ENCODE measurements at places on chromosomes 4 and X. TPM values are rescaled to one million over a fixed set of nuclear protein-coding genes. Genes with fewer than 3 reads are reported as not detected.

ZMAT1 gene
- 1.9 TPM for total RNA-seq

PASD1 gene
- 0.04 TPM for total RNA-seq

PLXNB3 gene
- 0.89 TPM for total RNA-seq

GYPE gene
- 1.2 TPM for total RNA-seq

EREG gene
- total RNA-seq: under 0.01 TPM

DNA sequence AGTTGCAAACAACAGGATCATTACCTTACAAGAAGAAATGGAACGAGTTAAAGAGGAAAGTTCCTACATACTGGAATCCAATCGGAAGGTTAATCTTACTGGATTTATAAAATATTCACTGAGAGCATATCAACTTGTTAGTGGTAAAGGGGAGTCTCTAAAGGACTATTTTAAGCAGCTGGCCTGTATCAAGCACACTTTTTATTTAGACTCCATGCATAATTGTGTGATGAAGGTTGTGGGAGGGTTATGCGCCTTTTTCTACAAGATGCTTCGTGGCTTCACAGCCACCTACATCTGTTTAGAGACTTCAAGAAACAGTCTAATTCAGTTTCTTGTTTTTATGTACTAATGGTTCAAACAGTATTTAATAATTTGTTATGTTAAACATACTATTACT lies 56.6 kb downstream of the GRSF1 start:
- H3K27me3 ChIP-seq: no peaks in the 10 kb centered on the region
- H3K4me3 ChIP-seq: no peak overlapping the region
- H3K36me3 ChIP-seq: peaks cover 20% of the 10 kb centered on the region
- H3K4me1 ChIP-seq: no peaks in the 10 kb centered on the region
- DNase-seq: no peak

DNA sequence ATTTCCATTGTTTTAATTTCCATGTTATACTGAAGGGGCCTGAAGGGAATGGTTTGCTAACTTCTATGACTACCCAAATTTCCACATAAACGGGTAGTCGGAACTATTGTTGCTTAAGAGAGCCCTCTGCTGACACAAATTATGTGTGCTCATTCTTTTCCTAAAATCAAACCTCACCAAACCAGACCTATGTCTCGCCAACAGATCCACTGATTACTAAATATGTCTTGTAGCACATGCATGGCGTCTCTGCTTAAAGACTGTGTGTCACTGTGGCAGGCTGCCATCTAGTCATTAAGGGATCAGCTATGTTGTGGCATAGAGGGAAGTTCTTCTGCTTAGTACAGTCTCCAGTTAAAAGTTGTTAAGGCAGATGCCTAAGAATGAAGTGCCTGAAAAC lies 25.1 kb downstream of the PIR start:
- H3K4me3 ChIP-seq: no peak overlapping the region
- DNase-seq: peak; percentile 63
- H3K36me3 ChIP-seq: no peaks in the 10 kb centered on the region
- H3K4me1 ChIP-seq: no peaks in the 10 kb centered on the region
- no peak overlapping the region for H3K27ac ChIP-seq

DNA sequence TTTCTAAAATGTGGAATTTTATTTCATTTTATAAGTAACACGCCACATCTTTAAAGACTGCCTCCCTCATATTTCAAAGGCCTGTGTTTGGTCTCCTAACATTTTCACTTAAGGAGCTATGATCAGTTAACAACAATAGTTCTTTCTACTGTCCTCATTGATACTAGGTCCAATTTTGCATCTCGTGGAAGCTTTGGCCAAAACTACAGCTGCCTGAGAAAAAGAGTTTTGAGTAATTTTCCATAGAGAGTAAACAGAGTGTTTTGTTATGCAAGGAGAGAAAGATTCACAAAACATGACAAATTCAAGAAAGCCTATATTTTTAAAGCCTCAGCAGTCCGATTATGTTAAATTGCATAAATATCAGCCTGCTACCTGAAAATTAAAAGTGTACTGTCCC lies 11.4 kb upstream of the PCDH18 start:
- H3K27ac ChIP-seq: peak overlapping the region; percentile 43
- no peak overlapping the region for H3K4me3 ChIP-seq
- peaks cover 3% of the 10 kb centered on the region for H3K4me1 ChIP-seq
- no peaks in the 10 kb centered on the region for H3K36me3 ChIP-seq

- peak; percentile 77 for DNase-seq
- peaks cover 24% of the 10 kb centered on the region for H3K4me1 ChIP-seq
- H3K36me3 ChIP-seq: no peaks in the 10 kb centered on the region
- peak overlapping the region; percentile 86 for H3K27ac ChIP-seq
Observed at GRCh38 chrX:49166914-49167739, 4.6 kb downstream of the MAGIX start.

DNA sequence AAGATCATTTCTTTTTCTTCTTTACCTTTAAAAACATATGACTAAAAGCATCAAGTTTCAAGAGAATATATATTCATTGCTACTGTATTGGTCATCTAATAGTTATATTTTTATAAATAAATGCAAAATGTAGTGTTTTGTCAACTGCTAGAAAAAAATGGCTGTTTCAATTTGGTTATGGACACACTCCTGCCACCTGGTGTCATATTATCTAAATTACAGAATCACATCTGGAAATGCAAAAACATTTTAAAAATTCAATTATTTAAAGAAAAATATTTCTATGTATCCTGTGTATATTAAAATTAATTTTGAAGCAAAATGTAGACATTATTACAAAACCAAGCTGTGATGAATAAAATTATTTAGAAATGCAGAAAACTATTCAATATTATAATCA lies 329.4 kb upstream of the PCDH18 start:
- H3K36me3 ChIP-seq: no peaks in the 10 kb centered on the region
- H3K4me3 ChIP-seq: no peak overlapping the region
- H3K27me3 ChIP-seq: no peaks in the 10 kb centered on the region
- no peaks in the 10 kb centered on the region for H3K4me1 ChIP-seq

GRCh38 chrX:24167719-24168472 lies 18.4 kb downstream of the ZFX start:
- no peaks in the 10 kb centered on the region for H3K27me3 ChIP-seq
- peaks cover 4% of the 10 kb centered on the region for H3K4me1 ChIP-seq
- H3K36me3 ChIP-seq: peaks cover 3% of the 10 kb centered on the region
- no peak for DNase-seq
